Caki2 (cell line): ENCODE measurements at places on chromosomes 4 and X. TPM values are rescaled to one million over a fixed set of nuclear protein-coding genes. Genes with fewer than 3 reads are reported as not detected.

DNA sequence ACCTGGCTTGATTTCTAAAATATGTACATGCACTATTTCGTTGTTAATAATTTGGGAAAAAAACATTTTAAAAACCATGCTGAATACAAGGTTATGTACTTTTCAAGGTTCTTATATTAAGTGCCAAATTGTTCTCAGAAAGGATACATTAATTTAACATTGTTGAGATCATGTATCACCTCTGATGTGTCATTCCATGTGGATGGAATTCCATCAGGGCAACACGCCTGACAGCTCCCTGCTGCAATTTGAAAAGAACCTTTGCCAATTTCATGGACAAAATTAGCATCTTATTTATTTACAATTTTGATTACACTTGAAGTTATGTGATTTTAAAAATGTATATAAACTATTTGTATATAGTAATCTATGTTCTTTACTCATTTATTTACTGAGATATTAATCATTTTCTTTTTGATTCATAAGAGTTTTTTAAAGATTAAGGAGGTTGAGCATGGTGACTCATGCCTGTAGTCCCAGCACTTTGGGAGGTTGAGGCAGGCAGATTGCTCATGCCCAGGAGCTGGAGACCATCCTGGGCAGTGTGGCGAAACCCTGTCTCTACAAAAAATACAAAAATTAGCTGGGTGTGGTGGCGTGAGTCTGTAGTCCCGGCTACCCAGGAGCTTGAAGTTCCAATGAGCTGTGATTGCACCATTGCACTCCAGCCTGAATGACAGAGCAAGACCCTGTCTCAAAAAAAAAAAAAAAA, 142.8 kb downstream of the ENPP6 start:
- DNase-seq, result no peak

The ESX1 gene
- not detected in 2 replicates for total RNA-seq

GRCh38 chrX:578531-578930, 52.1 kb upstream of the SHOX start:
- no peak for DNase-seq

DNA sequence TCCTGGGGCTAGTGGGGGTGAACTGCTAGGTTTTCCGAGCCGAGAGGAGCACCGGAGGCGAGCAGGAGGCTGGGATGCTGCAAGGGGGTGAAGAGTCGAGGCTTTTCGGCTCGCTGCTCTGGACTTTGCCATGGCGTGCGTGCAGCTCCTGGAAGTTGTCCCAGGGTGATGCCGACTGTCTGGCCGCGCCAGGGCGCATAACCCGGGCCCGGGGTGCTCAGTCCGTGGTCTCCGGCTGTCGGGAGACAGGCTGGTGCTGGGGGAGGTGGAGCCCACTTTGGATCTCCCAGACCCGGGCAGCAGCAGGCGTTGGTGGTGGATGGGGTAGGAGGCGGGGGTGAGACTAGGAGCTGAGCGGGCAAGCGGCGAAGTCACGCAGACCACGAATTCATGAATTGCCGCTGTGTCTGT, 793 bp downstream of the GRIA3 start:
- no peak for DNase-seq

DNA sequence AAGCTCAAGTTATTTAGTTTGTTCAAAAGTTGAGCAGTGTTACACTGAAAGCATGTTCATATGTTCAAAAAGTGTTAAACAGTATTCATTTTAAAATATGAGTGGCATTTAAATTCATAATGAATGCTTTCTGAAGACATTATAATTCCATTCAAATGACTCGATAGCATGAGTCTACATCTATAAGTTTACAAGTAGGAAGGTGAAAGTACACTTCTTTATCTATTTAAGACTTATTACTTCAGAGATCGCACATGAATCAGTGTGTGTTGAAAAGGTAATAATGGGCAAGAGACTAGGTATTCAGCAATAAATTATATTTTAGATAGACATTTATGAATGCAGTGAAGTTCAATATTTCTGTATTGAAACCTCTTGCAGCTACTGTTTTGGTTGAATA, 456.1 kb downstream of the GRXCR1 start:
- no peak for DNase-seq

The APEX2 gene
- total RNA-seq, result 5.6 and 8.4 TPM in 2 replicates

DNA sequence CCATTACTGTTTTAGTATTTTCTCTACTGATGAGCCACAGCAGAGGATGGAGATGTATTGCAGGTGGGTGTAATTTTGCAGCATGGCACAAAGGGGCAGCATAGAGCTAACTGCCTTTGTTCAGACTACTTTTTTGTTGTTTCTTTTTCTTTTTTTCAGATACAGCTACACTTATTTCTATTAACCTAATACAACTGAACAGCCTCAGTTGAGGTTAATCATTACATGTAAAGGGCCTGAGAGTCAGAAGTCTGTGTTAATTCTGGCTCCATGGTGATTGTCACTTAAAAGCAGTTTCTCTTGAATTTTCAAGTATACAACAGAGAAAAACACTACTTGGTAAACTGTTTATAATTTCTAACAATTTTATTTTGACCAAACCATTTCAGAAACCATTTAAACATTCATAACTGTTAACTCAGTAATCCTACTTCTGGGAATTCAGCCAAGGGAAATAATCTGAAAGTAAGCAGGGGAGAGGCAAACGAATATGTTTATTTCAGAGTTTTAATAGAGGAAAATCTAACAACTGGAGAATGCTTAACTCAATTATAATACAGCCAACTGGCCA, 13.9 kb upstream of the PPEF2 start:
- DNase-seq, result peak; percentile 85
